Fibroblast of lung (primary cell): ENCODE measurements at places on chromosomes 1 and 21.

DNA sequence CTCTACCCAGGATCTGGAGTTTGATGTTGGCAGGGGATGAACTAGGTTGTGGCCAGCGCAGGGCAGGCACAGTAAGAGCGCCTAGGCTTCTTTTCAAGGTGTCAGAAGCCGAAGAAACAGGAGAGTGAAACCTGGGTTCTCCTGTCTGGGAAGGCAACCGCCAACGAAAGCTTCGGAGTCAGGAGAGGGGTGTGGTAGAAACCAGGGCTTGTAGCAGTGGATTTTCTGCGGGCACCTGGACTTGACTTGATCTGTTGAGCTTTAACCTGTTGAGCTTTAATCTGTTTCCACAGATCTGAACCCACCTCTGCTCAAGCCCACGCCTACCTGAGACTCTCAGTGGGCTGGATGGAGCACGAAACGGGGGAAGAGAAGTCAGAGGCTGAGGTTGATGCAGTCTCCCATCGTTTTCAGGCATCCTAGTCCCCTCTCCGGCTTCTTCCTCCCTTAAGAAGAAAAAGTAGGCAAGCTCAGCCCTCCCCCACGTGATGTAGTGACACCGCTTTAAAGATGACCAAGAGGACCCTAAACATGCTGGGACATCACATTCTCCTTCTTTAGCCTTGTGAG, 9.3 kb downstream of the HLX start:
- DNase-seq, result no peak

DNA sequence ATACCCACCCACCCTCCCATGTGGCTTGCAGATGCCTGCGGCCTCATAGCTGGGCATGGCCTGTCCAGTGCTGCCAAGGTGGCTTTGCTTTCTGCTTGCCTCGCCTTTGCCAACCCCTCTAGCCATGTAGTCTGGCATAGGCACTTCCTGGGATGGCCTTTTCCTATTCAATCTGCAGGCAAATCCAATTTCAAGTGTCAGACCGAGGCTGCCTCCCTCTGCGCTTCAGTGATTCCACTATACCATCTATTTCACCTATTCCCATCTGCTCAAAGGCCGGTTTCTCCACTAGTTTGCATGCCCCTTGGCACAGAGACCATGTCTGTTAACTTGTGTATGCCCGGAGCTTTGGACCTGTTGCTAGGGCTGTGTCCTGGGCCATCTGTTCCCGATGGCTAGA, 3.8 kb upstream of the ZBTB21 start:
- no peak for DNase-seq

DNA sequence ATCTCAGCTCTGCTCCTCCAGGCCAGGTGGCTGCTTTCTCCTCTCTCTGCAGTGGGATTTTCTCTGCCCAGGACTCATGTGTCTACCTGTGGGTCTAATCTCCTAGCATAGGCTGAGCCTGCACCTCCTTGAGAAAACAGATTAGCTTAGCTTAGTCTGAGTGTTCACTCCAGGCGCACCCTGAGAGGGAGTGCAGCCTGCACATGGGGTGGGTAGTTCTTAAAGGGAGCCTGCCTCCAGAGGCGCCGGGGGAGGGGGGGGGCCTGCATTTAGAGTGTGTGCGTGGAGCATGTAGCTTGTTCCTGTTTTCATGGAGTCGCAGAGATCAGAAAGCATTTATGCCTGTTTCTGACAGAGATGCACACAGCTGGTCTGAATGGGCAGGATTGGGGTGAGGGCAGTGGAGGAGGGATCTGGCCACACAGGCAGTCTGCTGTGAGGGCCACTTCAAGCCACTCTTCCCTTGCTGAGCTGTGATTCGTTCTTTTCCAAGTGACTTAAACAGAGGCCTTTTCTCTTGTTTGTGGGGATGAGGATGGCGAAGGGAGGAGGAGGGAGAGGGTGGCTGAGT, 45.2 kb downstream of the GALNT2 start:
- peak; percentile 43 for DNase-seq

DNA sequence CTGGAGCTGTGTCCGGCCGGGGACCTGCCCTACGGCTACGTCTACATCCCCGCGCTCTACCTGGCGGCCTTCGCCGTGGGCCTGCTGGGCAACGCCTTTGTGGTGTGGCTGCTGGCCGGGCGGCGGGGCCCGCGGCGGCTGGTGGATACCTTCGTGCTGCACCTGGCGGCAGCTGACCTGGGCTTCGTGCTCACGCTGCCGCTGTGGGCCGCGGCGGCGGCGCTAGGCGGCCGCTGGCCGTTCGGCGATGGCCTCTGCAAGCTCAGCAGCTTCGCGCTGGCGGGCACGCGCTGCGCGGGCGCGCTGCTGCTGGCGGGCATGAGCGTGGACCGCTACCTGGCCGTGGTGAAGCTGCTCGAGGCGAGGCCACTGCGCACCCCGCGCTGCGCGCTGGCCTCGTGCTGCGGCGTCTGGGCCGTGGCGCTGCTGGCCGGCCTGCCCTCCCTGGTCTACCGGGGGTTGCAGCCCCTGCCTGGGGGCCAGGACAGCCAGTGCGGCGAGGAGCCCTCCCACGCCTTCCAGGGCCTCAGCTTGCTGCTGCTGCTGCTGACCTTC, 412 bp downstream of the GPR25 start:
- DNase-seq, result no peak

DNA sequence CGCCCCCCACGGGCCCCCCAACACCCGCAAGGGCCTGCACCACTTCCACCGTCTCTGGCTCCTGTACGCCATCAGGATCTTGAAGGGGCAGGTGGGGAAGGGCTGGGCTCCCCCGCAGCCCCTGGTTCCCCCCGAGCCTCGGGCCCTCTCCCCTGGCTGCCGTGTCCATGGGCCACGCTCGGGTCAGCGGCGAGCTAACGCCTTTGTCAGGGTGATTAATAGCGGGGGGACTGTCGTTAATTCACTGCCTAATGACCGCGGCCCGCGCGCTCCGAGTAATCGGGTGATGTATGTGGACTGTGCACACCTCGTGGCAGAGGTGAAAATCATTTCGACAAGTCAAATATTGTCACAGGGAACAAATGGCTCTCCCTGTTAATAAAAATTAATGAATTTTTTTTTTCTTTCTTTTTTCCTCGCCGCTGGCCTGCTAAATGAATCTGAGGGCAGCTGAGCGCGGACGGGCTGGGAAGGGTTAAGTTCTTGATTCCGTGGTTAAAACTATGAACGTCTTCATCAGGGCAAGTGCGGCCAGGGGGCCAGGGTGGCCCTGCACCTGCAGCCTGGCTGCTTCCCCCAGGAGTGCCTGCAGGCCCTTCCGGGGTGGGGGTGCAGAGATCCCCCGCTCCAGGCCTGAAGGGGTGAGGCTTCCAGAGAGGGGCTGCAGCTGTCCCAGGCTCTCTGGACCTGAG, 100.8 kb downstream of the PRDM16 start:
- no peak for DNase-seq

GRCh38 chr1:112674986-112675727, 698 bp downstream of the MOV10 start:
- peak; percentile 21 for DNase-seq

DNA sequence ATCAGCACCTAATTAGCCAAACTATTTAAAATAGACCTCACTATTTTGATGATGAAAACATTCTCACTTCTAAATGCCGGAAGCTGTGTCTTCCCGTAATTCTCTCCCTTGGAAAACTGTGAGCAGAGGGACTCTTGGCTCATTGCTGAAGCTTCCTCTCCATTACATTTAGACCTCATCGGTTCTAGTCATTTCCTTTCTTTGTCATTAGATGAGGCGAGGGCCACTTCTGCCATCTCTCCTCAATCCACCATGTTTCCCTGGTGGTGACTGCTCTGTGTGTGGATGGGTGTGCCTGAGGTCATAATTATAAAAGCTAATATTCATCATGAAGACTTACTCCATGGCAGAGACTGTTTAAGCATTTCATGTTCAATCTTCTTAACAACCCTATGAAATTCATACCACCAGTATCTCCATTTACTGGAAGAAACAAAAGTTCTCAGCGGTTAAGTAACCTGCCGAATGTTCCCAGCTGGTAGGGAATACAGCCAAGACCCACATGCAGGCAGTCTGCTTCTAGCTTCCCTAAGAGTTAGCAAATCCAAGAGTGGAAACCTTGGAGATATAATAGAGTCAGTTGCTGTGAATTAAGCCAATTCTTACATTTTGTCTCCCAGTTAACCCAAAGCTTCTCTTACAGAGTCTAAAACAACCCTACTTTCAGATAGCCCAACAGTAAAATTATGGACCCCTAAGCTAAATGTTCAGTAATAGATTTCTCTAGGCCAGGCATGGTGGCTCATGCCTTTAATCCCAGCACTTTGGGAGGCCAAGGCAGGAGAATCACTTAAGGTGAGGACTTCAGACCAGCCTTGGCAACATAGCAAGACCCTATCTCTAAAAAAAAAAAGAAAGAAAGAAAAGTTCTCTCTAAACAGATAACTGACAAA, 156.2 kb downstream of the ZBTB18 start:
- peak; percentile 76 for DNase-seq

DNA sequence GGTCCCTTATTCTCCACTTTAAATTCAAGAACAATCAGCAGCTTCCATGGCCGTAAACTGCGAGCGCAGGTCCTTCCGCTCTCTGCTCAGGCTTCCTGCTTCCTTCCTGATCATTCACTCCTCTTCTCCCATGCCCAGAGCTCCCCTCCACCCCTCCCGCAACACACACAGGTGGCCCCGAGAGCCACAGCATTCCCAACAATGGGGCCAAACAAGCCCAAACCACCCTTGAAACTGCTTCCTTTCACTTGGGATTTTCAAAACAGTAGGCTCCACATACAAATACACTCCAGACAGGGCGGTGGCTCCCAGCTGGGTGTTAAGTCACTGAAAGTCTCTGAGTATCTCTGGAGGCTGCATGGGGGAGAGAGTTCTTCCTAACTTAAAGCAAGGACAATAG, 11.4 kb downstream of the FAM89A start:
- DNase-seq, result no peak

DNA sequence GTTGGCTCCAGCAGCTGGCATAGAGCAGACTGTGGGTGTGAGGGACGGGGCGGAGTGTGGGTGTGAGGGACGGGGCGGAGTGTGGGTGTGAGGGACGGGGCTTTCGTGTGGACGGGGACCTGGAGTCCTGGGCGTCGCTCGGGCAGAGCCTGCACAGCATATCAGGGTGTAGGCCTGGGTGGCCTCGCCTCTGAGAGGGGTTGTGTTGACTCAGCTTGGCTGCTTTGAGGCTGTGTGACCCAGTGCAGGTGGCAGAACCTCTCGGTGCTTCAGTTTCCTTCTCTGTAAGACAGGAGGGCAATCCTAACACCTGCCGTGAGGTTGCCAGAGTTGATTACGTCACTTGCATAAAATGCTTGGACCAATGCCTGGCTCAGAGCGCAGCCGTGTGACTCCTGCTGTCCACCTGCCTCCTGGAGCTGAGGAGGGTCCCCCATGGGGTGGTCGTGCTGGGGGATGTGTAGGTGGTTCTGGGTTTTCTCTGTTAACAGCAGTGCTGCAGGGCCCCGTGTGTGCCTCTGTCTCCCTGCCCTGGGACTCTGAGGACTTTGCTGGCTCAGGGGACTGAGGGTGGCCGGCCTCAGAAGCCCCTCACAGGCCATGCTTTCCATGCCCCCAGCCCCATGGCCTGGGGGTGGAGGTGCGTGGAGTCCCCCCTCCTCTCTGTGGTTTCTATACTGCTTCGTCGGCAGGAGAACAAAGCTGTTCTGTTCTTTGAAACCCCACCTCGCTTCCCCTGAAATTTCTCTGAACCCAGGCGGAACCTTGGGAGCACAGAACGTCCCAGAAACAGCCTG, 15.4 kb downstream of the PDXK start:
- DNase-seq, result no peak

DNA sequence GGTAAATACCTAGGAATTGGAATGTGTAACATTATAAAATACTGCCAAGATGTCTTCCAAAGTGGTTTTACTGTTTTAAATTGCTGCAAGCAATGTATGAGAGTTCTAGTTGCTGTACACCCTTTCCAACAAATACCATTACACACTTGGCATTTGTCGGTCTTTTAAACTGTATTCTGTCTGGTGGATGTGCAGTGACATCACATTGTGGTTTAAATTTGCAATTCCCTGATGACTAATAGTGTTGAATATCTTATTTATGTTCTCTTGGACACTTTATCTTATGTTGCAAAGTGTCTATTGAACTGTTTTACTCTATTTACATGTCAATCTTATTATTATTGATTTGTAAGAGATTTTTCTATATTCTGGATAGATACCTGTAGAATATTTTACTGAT, 561.2 kb upstream of the B3GALT2 start:
- DNase-seq, result peak; percentile 68
